Activated CD4-positive, alpha-beta T cell treated with anti-CD3 and anti-CD28 coated beads, Interleukin-2, amount 50 U/mL, for 4 hours (primary cell): ENCODE measurements at places on chromosomes 2 and 18.

- no peak for DNase-seq
Observed at GRCh38 chr18:7856733-7857132, 289.6 kb downstream of the PTPRM start.

DNA sequence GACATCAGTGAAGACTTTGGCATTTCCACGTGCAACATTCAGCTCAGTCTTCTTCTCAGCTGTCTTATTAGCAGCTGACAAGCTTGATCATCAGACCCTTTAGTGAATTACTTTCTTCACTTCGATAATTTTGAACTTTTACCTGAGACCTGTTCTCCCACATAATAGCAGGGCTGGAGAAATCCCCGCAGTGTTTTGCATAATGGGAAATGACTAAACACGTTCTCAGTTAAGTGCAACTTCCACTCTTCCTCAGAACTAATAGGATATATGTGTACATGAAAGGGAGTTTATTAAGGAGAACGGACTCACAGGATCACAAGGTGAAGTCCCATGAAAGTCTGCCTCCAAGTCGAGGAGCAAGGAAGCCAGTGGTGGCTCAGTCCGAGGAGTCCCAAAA, 28.8 kb upstream of the MBP start:
- DNase-seq = no peak

GRCh38 chr2:55772109-55772980, 78.7 kb upstream of the PNPT1 start:
- DNase-seq = no peak

- DNase-seq = no peak
Observed at GRCh38 chr2:210170196-210170445, 1.1 kb downstream of the KANSL1L start.

GRCh38 chr2:201969241-201969937, 64.3 kb upstream of the FZD7 start:
- DNase-seq = no peak

GRCh38 chr2:167028503-167028902, 140.2 kb downstream of the XIRP2 start:
- DNase-seq = no peak

DNA sequence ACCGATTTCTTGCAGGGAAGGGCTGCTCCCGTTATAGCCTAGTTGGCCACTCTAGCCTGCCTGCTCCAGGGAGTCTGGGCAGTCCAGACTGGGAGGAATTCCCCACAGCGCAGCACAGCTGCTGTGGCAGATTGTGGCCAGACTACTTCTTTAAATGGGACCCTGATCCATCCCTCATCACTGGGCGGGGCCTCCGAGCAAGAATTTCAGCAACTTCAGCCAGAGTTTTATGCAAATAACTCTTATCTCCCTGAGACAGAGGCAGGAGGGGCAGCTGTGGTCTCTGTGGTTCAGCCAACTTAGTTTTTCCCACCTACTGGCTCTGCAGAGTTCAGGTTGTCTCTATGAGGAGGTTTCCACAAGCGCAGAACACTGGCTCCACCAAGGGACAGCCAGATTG, 1583.2 kb downstream of the SUCLG1 start:
- no peak for DNase-seq

GRCh38 chr18:37298816-37299215, 266.8 kb downstream of the CELF4 start:
- no peak for DNase-seq

GRCh38 chr2:120746144-120746543, 10.5 kb downstream of the GLI2 start:
- DNase-seq = no peak

DNA sequence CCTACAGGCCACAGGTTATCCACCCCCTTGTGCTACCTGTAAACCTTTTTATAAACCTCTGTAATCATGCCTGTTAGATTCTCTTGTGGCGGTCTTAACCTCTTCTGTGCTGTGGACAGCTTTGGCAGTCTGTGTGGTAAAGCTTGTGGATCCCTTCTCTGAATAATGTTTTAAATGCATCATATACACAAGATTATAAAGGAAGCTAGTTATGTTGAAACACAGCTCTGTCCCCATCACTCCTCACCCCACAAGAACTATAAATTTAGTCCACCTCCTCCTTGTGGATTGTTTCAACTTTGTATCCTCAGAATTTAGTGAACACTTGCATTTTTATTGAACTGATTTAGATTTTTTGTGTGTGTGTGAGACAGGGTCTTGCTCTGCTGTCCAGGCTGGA, 107.7 kb downstream of the ICA1L start:
- DNase-seq = no peak

DNA sequence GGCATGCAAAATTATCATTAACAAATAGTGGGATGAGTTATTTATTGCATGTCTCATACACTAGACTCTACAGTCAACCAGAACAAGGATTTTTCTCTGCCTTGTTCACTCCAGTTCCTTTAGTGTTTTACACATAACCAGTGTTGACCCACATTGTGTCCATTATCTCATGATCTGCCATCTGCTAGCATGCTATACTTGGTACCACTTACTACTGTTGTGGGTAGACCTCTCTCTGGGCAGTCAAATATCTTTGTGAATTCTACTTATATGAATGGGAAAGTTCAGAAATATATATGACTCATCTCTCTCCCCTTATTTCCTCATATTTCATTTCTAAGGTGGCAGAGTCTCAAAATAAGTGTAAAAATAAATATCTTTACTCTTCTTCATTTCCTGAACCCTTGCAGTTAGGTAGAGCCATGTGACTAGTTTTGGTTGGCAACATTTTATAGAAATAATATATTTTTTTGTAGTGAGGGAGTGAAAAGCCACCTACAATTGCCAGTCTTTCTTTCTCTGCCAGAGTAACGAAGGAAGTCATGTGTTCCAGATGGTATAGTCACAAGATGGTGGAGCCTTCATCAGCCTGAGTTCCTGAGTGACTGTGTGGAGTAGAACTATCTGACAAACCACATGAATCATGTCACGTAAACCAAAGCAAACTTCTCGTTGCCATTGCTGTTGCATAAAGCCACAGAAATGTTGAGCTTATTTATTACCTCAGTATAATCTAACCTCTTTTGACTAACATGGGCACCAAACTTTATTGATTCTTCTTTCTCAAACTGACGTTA, 704.0 kb downstream of the RNF144A start:
- DNase-seq = no peak

DNA sequence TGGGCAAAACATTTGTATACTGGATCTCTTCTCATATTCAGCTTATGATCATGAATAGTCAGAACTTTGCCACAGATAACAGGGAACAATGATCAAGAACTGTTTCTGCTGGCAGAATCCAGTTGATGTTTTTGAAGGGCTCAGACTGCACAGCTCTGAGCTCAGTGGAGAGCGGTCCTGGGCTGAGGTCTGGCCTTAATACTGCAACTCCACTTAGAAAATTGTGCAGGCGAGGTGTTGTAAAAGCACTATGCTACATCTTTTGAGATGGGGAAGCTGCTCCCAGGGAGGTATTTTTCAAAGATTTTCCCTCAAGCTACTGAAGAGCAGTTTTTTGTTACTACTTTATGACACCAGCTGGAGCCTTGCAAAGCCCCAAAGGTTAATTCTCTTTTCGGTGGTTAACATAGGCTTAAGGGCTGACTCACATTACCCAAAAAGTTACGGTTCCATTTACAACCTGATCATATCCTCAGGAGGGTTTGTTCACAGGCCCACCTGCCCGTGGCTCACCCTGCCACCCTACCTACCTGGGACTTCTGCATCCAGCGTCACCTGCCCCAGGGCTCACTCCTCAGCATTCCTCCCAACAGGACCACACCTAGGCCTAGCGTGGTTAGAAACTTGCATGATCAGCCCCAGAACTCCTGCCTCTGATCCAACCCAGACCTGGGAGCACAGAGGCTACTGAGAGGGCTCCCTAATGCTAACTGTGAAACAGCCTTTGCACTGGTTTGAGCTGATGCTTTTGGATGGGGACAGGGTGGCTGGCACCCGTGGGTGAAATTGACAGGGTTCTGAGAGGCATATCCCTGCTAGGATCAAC, 114.4 kb downstream of the NCK2 start:
- peak; percentile 28 for DNase-seq

- DNase-seq = no peak
Observed at GRCh38 chr2:72145289-72145657, 2.4 kb downstream of the CYP26B1 start.

- no peak for DNase-seq
Observed at GRCh38 chr2:171491292-171491691, 31.0 kb upstream of the CYBRD1 start.

- no peak for DNase-seq
Observed at GRCh38 chr2:38095996-38096861, 20.3 kb upstream of the CYP1B1 start.

GRCh38 chr2:183946193-183946592, 652.1 kb upstream of the ZNF804A start:
- no peak for DNase-seq

DNA sequence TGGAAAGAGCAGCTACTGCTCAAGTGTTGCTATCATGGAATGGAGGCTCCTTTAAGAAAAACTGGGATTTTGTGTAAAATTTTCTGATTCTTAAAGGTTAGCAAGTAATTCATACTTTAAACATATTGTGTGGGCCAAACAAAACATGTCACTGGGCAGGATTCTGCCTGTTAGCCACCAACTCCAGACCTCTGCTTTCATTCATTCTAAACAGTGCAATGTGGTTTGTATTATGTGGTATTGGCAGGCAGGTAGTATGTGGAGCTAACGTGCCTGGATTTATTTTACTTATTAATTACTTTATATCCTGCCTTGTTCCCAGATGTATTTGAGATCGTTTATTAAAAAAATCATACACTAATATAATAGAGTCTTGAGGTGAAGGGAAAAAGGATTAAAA, 1521.3 kb upstream of the ACVR2A start:
- DNase-seq = no peak

DNA sequence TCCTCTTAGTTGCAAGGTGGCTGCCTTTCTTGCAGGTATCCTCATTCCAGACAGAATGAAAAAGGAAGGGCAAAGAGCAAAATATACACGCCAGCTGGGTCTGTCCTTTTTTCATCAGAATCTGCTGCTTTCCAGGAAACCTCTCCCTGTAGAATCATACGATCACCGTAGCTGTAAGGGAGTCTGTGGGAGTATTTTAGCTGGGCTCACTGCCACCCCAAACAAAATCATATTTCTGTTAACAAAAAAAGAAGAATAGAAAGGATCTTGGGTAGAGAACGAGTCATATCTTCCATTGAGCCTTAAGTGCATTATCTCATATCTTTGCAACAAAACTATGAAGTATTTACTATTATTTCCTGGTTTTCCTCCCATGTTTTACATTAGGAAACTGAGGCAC, 15.0 kb upstream of the TANC1 start:
- no peak for DNase-seq

GRCh38 chr2:25790074-25790790, 88.1 kb downstream of the ASXL2 start:
- DNase-seq = no peak

DNA sequence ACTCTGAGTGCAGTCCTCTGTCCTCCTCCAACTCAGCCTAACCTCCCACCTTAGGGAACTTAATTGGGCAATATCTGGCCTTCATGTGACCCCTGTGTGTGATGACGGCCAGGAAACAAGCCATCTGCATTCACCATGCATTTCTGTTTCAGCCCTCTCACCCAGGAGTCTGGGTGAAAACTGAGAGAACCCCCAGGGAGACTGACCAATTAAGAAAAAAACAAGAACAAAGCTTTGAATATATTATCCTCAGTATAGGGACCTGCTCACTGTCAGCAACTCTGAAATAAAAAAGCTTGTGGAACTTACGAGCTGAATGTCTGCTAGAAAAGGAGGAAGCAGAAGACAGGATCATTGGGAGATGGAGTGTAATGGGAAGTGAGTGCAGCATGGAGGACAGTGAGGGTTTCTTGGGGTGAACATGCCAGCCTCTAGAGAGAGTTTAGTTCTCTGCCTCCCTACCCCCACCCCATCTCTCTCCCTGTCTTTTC, 9.5 kb downstream of the MAPRE2 start:
- DNase-seq = no peak

- DNase-seq = no peak
Observed at GRCh38 chr2:69145204-69145603, 132.2 kb downstream of the ANTXR1 start.

- no peak for DNase-seq
Observed at GRCh38 chr2:70305531-70305930, 3.7 kb upstream of the FAM136A start.

- DNase-seq = no peak
Observed at GRCh38 chr2:108418416-108418815, 30.6 kb upstream of the GCC2 start.

DNA sequence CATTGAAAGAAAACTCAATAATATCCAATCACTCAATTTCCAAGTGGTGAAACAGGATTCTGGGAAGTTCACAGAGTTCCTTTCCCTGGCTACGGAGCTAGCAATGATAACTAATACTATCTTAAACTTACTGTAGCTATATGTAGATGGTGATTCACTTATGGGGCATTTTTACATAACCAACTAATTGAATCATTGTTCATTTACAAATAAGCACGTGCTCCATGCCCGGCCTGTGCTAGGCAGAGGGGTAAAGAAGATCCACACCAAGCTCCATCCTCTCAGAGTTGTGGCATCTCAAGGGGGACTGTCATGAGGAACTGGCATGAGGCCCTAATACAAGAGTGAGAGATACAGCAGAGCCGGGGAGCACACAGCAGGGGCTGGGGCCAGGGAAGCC, 176.3 kb downstream of the ANKRD30B start:
- DNase-seq = no peak

DNA sequence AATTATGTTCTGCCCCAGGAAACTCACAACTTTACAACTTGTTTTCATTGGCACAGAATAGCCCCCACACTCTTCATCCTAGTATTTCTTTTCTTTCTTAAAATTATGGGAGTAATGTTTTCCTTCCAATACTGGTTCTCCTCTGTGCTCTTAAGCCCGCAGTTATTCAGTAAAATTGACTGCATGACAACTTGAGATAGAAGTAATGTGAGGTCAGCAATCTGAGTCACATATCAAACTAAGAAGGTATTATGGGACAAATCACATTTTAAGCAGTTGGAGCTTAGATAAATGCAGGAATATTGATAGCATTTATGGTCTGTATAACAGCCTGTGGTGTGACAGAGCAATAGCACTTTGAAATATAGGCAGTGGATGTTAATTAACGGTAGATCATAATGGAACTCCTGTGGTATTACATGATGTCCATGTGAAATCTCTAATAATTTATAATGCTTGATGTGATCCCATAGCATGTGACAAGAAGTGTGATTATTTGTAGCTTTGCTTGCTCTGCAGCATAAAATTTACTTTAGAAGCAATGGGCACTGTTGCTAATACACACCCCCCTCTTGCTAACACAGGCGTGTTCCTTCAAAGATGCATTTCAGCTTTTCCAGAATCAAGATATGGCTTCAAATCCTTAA, 351.4 kb upstream of the CDH20 start:
- no peak for DNase-seq

DNA sequence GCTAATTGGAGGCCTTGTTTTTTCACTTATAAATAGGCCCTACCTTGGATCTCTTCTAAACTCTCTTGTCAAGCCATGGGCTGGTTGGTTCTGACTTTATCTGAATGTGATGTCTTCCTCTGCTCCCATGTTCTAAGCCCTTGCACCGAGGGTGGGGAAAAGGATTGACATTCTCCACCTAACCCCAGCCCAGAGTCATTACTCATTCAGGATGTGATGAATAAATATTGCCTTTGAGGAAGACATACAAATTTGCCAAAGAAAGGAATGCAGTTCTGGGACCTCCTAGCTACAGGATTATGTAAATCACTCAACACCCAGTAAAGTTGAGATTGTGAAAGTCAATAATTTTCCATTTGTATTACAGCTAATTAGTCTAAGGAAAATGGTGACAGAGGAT, 142.1 kb upstream of the LYPD6 start:
- no peak for DNase-seq

- DNase-seq = no peak
Observed at GRCh38 chr18:40109252-40110049, 1845.6 kb upstream of the PIK3C3 start.
